ENCODE measurements at places on chromosomes 16 and 17. TPM values are rescaled to one million over a fixed set of nuclear protein-coding genes. Genes with fewer than 3 reads are reported as not detected.

Gene EVPLL
- total RNA-seq: not detected

GRCh38 chr17:82941021-82942001 lies 101.5 kb upstream of the ZNF750 start:
- DNase-seq: no peak

- no peak for DNase-seq
Measured at GRCh38 chr17:82059272-82060000, 6.2 kb downstream of the DUS1L start.

DNA sequence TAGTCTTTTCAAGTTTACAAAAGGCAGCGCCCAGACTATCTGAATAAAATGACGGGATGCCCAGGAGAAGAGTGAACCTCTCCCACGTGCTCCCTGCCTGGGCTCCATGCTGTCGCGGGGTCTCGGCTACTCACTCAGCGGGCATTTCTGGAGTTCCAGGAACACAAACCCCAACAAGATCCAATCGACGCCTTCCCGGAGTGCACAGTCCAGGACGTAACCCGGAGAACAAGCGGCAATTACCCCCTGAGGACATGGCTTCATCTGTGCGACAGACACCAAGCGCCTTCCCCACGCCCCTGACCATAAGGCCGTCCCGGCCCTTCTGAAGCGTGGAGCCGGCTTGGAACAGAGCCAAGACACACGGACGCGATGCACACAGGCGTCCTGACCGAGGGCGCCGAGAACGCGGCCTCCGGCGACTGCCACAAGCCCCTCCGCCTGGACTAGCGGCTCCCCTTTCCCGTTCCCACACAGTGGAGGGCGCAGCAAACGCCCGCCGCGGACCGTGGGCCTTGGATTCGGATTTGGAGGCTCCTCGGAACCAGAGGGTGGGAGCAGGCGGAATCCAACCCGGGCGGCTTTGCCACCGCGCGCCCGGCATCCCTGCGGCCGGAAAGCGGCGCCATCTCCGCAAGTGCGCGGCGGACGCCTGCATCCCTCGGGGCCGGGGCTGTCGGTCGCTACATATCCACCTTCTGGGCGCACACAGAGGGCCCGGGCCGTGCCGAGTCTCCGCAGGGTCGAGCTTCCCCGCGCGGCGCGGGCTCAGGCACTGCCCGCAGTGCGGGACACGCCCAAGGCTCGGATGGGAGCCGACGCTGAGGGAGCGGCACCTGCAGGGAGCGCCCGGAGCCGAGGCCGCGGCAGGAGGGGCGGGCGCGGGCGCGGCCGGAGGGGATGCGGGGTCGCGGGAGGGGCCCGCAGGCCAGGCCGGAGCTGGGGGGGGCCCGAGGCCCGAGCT lies 725 bp downstream of the ABCA3 start:
- no peak for DNase-seq

DNA sequence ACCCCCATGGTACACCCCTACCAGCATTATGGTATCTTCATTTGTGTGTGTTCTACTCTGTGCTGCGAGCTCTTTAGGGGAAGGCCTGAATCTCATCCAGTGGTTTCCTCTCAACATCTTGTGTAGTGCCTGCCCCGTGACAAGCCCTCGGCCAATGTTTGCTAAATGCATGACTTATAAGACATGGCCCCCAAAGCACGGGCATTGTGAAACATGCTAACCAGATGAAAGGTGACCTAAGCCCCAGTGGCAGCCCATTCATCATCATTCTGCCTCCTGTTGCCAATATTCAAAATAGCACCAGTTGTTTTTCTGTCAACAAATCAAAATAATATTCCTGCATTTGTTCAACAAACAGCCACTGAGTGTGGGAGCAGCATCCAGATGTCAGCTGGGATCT lies 108.8 kb upstream of the HSBP1 start:
- DNase-seq: no peak

GRCh38 chr17:72501404-72502370 lies 380.9 kb downstream of the SOX9 start:
- no peak for DNase-seq

Measured in pulmonary artery endothelial cell (primary cell).